Omental fat pad (tissue), 4 donors: ENCODE measurements at places on chromosomes 2 and 18.

DNA sequence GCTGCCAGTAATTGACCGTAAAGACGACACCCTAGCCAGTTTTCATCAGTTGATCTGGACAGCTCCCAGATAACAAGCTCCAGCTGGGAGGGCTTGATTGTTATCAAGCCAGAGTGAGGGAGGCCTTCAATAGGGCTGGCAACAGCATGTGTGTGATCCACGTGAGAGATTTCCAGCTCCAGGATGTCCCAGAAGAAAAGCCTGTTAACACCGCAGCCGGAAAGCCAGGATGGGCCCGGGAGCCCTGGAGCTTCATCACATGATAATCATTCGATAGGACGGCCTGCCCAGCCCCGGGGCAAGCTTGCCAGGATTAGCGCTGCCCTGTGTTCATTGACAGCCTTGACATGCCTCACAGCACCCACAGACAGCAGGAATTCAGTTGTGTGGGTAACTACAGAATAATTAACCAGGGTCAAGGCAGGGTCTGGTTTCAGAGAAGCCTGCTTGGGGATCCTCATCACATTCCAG lies 182.5 kb downstream of the C1D start:
- DNase-seq: no peak

DNA sequence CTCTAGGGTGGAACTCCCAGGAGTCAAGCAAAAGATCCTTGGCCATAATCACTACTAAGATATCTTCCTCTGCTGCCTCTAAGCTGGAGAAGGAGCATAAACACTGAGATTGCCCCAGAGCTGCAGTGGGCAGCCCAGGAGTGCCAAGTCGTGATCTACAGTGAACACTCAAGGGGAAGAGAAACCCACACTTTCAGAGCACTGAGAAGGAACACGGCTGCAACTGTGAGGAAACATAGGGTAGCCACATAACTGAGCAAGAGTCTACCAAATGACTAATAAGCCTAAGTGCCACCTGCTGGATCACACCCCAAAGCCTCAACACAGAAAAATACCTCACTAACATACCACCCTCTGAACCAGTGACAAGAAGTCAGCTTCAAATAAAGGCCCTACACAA lies 79.6 kb upstream of the RAB12 start:
- no peak for DNase-seq

GRCh38 chr2:169983506-169983905 lies 156.3 kb downstream of the UBR3 start:
- no peak for DNase-seq

DNA sequence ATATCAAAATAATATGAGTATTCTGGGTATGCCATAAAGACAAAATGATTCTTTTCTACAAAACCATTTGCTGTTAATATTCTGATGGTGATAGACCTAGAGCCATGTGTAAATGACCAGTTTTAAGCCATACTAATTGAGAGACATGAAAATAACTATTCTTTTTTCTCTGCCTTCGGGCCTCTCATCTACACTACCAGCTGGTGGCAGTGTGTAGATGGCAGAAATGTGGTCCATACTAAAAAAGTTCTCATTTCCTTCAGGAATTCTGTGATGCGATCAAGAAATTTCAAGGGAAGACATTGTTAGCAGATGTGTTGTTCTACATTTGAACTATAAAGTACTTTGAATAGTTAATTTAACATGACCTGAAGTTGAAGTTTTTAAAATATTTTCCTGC lies 485.2 kb downstream of the TRIB2 start:
- no peak for DNase-seq

GRCh38 chr2:145644820-145645302 lies 1124.9 kb upstream of the ZEB2 start:
- DNase-seq: no peak

- no peak for DNase-seq
Measured at GRCh38 chr2:237604960-237605359, 14.4 kb upstream of the RAB17 start.

- DNase-seq: no peak
Measured at GRCh38 chr2:39604866-39605265, 60.9 kb upstream of the TMEM178A start.

DNA sequence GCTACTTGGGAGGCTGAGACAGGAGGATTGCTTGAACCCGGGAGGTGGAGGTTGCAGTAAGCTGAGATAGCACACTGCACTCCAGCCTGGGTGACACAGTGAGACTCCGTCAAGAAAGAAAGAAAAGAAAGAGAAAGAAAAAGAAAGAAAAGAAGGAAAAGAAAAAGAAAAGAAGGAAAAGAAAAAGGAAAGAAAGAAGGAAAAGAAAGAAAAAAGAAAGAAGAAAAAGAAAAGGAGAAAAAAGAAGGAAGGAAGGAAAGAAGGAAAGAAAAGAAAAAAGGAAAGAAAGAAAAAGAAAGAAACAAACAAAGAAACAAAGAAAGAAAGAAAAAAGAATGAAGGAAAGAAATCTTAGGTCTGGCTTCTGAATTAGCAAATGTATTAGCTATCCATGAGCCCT lies 150.4 kb downstream of the TMEM163 start:
- no peak for DNase-seq

DNA sequence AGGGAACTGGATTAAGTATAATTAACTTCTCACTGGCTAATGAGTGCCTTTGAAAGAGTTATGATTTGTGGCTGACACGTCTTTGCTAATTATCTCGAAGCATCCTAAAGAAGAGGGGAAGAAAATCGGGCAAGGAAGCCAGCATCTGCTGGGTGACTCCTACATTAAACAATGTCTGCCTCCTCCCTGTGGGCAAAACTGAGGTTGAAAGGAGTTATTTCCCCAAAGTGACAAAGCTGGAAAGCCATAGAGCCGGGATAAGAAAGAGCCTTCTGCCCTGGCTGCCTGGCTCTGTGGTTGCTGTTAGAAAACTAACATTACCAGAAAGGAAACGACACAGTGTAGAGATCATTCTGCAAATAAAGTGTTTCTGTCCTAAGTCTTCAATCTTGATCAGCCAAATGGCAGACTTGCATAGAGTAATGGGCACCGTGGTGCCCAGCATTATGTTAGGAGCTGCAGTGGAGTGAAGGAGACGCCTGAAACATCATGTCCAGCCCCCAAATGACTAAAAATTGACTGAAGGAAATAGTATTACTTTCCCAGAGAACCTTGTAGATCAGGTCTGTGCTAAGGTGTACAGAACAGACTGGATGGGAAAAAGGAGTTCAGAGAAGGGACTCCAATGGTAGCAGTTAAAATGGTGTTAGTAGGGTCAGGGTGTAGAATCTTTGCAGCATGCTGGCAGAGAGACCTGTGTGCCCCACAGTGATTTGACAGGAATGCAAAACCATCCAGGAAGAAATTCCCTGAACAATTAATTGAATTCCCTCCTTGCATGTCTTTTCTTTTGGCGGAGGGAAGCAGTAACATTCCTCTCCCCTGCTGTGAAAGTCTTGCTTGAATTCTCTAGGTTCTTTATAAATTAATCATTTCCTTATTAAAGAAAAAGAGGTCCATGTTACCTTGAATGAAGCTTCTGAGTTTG lies 44.4 kb downstream of the ALPK2 start:
- no peak for DNase-seq

DNA sequence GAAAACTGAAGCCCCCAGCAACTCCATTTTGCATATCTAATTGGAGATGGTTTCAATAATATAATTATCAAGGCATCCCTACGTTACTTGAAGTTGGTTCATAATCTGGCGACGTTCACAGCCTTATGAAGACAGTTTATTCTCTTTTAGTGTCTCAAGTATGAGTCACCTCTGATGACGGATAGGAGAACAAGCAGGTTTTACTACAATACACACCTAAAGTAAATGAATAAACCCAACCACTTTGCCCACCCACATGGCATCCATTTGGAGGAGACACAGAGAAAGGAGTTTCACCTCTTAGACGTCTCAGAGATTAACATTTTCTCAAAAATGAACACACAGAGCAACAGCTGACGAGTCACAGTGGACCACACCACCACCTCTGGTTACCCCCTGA lies 40.8 kb downstream of the BCL11A start:
- no peak for DNase-seq
